ELR (cell line): ENCODE measurements at places on chromosomes 11 and 22.
A peak's percentile ranks its signal among the peaks of the same experiment; 100 is the strongest.

DNA sequence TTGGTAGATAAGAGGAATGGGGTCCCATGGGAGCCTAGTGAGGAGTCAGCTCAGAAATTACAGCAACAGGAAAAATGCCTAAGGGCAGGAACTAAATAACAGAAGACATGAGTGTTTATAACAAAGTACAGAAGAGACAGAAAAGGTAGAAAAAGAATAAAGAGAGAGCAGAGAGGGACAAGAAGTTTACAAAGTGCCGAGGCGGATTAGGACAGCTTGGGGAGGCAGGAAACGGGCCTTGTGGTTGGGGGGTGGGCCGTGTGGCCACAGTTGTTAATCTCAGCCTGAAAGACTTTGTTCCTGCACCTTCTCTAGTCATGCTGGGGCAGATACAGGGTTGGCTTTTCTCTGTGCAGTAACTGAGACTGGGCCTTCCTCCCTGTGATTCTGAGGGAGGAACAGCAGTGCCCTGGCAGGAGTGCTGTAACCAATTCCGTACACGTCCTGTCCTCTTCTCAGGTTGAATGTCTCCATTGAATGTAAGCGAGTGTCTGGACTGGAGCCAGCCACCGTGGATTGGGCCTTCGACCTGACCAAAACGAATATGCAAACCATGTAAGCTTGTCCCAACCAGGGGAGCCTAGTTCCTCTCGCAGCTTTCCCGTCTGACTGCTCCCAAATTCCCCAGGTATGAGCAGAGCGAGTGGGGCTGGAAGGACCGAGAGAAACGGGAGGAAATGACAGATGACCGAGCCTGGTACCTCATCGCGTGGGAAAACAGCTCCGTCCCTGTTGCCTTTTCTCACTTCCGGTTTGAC lies 13.2 kb downstream of the NAA40 start:
- no peak for DNase-seq

DNA sequence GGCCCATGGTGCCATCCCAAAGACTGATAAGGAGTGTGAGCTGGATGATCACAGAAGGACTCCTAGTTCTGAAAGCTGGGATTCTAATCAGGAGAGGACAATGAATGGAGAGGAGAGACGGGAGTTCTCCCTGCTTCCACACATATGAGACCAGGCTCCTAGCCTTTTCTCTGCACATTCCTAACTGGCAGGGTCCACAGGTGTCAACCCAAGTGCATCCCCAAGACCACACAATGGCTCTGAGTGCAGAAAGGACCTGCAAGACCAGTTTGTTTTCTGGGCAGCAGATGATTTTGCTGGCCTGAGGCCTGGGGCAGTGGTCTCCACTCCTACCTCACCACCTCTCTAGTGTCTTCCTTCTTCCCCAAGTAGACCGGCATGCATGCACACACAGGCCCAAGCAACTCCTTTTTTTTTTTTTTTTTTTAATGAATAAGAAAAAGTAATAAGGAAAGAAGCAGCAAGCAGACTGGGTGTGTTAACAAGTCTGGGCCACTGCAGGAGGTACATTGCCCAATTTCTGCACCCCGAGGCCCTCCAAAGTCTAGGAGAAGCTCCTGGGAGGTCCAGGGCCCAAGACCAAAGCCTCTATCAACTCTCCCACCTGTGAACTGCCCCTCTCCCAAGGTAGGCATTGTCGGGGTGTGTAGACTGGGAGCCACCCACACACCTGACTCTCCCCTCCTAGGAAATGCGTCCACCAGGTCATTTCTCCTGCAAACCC lies 1.2 kb upstream of the TSKU start:
- no peak for DNase-seq

DNA sequence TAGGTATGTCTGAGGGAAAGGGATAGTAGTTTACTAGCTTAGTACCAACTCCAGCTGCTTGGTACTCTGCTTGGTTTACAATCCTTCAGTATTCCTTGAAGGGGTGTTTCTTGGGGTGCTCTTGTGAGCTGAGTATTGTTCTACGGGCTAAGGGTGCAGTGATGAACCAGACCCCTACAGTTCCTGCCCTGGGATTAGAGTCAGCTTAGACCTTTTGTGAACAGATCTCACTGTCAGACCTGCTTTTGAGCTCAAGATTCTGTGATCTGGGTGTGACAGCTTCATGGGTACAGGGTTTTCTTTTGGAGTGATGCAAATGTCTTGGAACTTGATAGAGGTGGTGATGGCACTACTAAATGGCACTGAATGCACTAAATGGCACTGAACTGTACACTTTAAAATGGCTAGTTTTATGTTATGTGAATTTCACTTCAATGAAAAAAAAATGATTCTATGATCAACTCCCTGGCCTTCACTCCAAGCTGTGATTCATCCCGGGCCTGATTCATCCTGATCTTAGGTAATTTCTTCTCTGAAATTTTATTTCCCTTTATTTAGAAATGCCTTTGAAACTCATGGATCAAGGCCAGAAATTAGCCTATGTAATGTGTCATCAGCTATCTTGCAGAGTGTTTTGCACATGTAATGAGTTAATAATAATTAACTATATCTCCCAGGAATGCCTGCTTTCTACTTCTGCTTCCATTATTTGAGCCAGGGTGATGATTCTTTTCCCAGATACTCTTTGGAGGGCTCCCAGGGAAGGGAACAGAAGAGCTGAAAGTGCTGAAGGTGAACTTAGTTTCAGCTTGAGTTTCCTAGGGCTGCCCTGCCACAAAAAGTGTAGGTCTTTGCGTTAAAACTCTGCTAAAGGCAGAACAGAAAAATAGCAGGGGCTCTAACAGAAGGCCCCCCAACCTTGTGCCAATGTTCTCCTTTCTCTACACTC lies 87.9 kb downstream of the NCAM1 start:
- peak; percentile 29 for DNase-seq

DNA sequence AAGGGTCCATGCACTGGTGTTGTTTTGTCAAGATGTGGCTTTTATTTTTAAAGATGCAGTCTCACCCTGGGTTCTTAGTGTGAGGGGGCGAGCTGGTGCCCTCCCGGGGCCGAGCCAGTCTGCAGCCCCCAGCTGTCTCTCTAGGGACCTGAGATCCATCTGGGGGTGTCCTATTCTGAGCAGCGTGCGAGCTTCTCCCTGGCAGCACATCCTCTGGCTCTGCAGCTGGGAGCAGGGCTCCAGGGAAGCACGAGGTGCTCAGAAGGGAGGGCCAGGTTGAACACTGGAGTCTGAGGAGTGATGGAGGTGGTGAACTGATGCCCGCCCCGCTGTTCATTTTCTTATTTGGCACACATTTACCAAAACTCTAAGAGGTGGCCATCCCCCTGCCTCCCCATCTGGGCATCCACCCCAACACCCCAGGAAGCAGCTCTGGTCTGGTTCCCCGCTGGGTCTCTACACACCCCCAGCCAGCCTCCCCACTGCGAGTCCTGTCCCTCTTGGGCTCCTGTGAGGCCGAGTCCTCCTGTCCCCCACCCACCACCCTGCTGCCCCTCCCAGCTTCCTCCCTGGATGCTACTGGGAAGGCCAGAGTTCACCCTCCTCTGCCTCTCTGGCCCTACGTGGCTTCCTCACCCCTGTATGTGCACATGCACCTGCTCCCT lies 956.4 kb downstream of the BRD1 start:
- no peak for DNase-seq

GRCh38 chr11:116658876-116659535 lies 113.8 kb downstream of the BUD13 start:
- DNase-seq, result no peak

DNA sequence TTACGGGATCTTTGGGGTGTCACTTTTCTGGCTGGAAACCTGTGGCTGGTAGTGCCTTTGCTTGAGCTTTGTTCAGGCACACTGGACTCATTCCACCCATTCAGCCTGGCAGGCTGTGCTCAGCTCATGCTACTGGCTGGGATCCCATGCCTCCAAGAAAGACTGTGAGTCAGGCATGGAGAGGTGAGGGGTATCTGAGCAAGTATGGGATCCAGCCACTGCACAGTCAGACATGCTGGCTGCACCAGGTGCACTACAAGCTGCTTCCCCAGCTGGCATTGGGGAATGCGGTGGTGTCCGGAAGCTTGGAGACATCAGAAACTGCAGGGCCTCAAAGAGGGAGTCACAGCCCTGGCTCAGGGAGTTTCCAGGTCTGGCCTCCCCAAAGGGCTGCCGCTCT lies 12.0 kb upstream of the MED17 start:
- no peak for DNase-seq

- no peak for DNase-seq
Measured at GRCh38 chr22:37892566-37893335, 13.3 kb upstream of the MICALL1 start.

GRCh38 chr11:118339281-118339961 lies 3.1 kb downstream of the CD3D start:
- no peak for DNase-seq

DNA sequence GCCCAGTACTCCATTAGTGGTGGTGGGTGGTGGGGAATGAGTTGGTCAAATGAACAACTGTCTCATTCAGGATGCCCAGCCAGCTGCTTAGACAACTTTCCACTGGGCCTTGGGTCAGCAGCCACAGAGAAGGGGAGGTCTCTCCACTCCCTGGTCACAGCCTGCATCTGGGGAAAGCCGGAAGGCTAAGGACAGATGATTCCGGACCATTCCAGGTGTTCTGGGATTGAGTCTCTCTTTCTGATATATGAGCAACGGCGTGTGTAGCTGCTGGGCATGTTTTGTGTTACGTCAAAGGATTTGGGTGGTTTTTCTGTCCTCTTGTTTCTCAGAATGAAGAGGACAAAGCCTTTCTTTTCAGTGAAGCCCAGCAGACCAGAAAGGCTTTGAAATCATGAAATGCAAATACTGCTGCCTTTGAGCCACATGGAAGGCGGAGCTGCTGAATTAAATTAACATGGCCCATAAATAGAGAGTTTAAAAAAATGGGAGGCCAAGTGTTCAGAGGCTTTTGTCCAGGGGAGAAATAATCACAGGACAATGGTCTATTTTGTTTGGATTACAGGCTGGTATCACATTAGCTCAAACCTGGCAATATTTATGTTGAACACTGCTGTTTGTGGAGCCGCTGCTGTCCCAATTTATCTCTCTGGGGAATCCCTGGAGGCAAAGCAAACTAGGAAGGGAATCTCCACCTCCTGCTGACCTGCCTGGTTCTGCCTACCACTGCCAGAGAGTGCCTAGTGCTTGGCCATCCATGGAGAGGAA lies 234.4 kb upstream of the E2F8 start:
- DNase-seq, result no peak

GRCh38 chr11:57390535-57390934 lies at the start of gene PRG2:
Gene PRG2 (minus strand): TSS chr11:57390650. CDS start chr11:57389944, 706 bp downstream.
- DNase-seq, result no peak

GRCh38 chr11:94675239-94675638 lies 92.9 kb upstream of the AMOTL1 start:
- no peak for DNase-seq

DNA sequence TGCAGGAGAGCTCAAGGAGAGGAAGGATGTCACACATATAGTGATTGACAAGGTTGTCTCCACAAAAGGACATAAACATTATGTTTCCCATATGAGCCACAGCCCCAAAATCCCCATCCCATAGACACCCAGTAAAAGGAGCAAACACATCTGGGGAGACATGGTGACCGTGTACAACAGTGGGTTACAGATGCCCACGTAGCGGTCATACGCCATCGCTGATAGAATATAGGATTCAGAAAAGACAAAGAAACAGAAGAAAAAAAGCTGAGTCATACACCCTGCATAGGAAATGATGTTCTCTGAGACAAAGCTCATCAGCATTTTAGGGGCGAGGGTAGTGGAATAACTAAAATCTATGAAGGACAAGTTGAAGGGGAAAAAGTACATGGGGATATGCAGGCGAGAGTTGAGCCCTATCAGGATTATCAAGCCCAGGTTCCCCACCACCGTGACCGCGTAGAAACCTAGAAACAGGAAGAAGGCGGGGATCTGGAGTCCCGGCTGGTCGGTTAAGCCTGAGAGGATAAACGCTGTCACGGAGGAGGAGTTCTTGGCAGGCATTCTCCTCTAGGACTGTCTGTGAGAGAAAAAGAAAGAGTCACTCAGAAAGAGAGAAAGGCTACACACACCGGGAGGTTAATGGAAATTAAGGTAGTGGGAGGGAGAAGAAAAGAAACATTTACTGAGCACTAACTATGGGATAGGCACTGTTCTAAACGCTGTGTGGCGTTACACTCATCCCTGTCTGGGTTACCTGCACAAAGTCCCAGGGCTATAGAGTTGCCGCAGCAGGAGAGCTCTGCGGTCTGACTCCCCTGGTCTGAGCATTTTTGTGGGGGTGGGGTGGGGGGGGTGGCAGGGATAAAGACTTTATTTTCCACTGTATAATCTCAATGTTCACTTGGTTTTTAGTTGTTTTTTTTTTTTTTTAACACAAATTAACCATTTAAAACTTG lies 36.1 kb upstream of the OR8B8 start:
- DNase-seq, result peak; percentile 47

GRCh38 chr11:46002189-46002588 lies 79.7 kb downstream of the LARGE2 start:
- DNase-seq, result no peak

GRCh38 chr11:33934450-33934849 lies 42.6 kb upstream of the LMO2 start:
- DNase-seq, result no peak

GRCh38 chr11:24386546-24387397 lies 110.1 kb upstream of the LUZP2 start:
- DNase-seq, result peak; percentile 57

DNA sequence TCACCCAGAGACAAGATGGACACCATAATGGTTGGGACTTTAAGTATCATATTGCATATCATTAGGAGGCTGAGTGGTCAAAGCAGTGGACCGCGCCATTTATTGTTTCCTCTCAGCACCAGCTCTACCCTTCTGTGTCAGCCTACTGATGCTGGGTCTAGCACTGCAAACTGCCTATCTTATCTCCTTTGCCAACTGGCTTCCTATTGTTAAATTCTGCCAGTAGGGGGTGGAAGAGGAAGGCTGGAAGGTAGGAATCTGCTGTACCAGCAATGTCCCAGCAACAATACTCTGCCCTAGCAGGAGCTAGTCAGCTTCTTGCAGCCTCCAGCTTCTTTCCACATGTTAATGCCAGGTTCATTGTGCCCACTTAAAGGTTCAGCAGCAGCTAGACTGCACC lies 367.1 kb upstream of the PDGFD start:
- no peak for DNase-seq

GRCh38 chr22:34214372-34214771 lies 294.1 kb upstream of the LARGE1 start:
- no peak for DNase-seq

- DNase-seq, result no peak
Measured at GRCh38 chr22:26082866-26083265, 86.4 kb upstream of the SEZ6L start.

- peak; percentile 27 for DNase-seq
Measured at GRCh38 chr11:69102732-69103615, 52.8 kb upstream of the SMIM38 start.
